ENCODE measurements at places on chromosomes 6 and 20.

DNA sequence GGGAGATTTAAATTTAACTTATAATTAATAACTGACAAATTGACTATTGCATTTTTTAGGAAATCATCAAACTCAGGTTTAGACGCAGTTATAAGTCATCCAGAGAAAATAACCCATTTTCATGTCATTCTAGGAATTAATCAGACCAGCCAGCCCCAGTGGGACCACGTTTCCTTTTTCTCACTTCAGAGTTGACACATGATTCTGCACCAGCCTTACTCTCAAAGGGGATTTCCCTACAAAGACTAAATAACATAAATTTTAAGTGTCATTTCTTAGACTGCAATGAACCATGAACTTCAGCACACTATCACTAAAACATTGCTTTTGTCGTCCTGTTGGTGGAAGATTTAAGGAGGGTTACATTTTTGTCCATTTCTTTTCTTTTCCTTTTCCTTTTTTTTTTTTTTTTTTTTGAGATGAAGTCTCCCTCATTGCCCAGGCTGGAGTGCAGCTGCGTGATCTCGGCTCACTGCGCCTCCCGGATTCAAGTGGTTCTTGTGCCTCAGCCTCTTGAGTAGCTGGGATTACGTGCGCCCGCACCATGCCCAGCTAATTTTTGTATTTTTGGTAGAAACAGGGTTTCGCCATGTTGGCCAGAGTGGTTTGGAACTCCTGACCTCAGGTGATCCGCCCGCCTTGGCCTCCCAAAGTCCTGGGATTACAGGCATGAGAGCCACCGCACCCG, 3.6 kb downstream of the IPCEF1 start:
- no peak for DNase-seq

DNA sequence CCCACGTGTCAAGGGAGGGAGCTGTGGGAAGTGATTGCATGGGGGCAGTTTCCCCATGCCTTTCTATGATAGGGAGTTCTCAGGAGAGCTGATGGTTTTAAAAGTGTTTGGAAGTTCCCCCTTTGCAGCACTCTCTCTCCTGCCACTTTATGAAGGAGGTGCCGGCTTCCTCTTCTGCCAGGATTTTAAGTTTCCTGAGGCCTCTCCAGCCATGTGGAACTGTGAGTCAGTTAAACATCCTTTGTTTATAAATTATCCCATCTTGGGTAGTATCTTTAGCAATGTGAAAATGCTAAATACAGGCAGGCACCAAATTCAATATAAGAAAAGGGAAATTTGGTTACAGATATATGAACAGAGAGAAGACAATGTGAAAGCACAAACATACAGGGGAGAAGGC, 96.4 kb upstream of the EPHA7 start:
- no peak for DNase-seq

GRCh38 chr6:11754625-11755271, 23.9 kb downstream of the ADTRP start:
- DNase-seq = no peak

DNA sequence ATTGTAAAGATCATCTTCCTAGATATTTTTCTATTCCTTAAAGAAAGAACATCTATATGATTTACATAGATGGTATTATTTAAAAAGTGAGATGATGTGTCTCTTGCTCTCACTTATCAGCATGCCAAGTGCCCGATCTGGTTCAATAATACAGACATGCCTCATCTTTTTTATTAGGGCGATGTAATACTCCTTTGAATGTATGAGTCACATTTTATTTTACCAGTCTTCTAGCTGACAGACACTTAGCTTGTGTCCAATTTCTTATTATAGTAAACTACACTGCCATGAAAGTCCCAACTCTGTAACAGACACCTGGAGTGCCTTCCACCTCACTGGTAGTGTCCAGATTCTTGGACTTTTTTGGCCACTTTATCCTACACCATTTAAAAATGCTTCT, 586.6 kb upstream of the BTBD3 start:
- DNase-seq = no peak
